Activated CD4-positive, alpha-beta T cell treated with anti-CD3 and anti-CD28 coated beads, Interleukin-2, amount 50 U/mL, for 16 hours (primary cell): ENCODE measurements at places on chromosomes 13 and 19.

GRCh38 chr13:75251188-75251587, 230.8 kb downstream of the TBC1D4 start:
- no peak for DNase-seq

- DNase-seq, result no peak
Measured at GRCh38 chr13:67343777-67344176, 113.6 kb upstream of the PCDH9 start.

- DNase-seq, result no peak
Measured at GRCh38 chr19:55392820-55393761, 7.4 kb downstream of the RPL28 start.

DNA sequence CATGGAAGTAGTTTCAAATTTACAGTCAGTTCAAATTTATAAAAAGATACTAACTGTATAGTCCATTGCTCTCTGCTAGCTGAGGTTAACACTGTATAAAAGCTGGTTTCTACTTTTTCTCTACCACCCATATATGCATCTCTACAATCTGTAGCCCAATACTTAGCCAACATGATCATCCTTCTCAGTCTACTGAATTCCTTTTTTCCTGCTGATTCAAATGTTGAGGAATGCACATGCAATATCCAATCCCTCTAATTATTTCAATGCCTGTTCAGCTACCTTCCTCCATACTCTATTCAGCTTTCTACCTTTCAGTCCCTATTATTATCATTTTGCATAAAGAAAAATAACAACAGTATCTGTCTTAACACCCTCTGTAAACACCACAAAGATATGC, 15.6 kb downstream of the KPNA3 start:
- DNase-seq, result no peak

- DNase-seq, result no peak
Measured at GRCh38 chr13:38262211-38262610, 87.4 kb upstream of the UFM1 start.

- no peak for DNase-seq
Measured at GRCh38 chr13:111385183-111385857, 64.9 kb downstream of the TEX29 start.
